ENCODE measurements at places on chromosomes 1 and 21.
A peak's percentile ranks its signal among the peaks of the same experiment; 100 is the strongest.

DNA sequence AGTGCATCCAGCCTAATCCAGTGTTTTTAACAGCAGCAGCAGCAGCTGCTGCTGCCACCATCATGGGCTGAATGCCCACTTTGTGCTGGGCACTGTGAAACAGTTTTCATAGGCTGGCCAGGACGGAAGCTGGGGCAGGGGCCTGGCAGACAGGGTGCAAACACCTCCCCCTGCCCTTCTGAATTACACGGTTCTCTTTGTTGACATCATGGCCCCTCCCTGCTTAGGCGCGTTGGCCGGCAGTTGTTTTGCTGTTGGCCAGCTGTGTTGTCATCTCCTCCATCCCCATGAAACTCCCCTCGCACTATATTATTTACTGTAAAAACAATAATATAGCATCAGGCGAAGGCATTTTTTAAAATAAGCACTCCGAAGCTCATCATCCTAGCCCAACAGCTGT is 33.1 kb downstream of the PTPRU start:
- DNase-seq = no peak

DNA sequence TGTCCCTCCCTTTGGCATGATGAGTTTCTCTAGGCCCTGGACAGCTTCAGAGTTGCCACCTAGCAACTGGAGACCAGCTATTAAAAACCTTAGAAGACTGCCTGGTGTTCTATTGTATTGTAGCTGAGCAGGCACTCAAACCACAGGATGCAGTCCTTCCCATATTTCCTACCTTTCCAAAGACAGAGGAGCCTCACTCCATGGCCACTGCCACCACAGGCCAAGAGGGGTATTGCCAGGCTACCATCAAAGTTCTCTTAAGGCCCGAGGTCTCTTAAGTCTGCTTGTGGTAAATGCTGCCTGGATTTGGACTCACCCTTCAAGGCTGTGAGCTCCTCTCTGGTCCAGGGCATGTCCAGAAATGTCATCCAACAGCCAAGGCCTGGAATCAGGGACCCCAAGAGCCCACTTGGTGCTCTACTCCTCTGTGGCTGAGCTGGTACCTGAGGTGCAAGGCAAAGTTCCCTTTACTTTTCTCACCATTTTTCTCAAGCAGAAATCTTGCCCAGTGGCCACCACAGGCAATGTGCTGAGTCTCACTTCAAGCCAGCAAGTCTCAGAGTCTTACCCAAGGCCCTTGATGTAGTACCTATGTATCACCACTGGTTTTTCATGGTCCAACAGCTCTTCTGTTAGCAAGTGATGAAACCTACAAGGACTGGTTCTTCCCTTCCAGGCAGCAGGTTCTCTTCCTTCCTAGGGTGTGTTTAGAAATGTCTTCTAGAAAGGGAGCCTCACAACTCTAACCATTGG is 269.4 kb downstream of the AMY1C start:
- DNase-seq = no peak

DNA sequence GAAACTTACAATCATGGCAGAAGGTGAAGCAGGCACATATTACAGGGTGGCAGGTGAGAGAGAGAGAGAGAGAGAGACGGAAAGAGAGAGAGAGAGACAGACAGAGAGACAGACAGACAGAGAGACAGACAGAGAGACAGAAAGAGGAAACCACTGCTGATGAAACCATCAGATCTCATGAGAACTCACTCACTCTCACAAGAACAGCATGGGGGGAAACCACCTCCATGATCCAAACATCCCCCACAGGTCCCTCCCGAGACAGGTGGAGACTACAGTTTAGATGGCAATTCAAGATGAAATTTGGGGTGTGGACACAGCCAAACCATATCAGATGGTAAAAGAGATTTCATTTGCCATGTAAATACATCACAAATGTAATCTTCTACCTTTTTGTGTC is 708.1 kb downstream of the MRPL39 start:
- DNase-seq = no peak

DNA sequence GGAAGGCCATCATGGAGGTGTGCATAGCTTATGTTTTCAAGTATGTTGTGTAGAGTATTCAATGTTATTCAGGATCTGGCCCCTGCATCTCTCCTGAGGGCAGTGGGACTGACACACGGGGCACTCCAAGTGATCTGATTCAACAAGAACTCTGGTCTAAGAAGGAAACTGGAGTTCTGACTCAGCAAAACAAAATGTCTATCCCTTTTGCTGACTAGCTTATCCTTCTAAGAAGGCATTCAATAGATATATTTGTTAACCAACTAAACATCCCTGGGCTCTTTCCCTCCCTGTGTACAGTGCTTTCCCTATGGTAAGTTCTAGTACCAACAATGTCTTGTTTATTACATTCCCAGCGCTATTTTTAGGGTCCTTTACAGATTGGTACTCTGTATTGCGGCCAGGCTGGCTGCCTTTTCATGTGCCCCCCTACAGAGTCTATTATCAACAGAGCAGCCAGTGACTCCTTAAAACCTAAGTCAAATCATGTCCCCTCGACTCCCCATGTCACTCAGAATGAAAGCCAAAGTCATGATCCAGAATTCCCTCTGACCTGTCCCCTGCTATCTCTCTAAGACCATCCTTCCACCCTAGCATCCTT is 304.9 kb downstream of the KCNH1 start:
- no peak for DNase-seq

GRCh38 chr1:52203935-52204625 is 62.2 kb downstream of the ZFYVE9 start:
- DNase-seq = no peak

DNA sequence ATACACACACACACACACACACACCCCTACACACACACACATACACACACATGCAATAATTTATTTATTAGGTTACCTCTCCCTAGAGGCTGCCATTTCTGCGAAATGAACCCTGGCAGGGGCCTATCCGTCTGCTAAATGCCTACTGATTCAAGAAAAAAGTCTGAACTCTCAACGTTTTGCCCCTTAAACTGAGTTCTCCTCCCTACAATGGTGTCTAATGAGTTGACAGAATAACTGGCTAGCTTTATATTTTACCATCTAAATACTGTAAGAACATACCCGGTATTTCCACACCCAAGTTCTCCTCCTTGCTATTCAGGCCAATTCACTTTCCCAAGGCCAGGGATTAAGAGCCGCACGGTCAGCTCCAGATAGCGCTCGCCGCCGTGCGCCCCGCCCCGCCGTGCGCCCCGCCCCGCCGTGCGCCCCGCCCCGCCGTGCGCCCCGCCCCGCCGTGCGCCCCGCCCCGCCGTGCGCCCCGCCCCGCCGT is 339 bp upstream of the RNPC3 start:
- no peak for DNase-seq

- no peak for DNase-seq
Observed at GRCh38 chr21:20802631-20803260, 195.5 kb upstream of the NCAM2 start.

GRCh38 chr1:6531996-6532395 is 22.3 kb downstream of the NOL9 start:
- no peak for DNase-seq

DNA sequence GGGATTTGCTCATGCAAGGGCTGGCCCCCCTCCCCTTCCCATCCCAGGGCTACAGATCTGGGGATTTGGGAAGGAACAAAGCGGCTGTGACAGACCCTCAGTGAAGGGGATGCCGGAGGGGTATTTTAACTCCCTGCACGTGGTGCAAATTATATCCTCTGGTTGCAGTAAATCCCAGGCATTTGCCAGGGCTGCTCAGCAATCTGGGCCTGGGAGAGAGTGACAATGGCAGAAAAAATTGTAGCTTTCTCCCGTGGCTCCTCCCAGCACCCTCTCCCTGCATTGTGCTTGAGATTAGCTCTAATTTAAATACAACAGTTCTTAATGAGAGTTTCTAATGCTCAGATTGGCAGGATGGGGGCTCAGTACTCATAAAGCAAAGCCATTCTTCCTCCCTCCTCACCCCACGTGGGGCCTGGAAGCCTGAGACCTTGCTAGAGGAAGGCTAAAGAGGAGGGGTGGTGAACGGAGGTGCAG is 129.9 kb upstream of the CD34 start:
- DNase-seq = no peak

DNA sequence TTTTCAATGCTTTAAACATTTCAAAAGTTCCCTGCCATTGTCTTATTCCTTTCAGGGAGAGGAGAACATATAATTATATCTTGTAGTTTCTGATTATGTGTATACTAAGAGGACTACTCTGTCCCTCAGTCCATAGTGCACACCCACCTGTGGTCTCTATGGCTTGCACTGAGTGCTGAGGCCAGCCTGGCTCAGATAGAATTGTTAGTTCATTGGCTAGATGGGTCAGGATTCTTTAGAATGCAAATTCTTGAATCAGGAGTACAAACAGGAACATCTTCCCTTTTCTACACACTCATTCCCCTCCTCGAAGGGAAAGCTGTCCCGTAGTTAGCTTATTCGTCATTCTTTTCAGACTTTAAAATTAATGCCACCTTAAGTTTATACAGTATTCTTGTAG is 8.2 kb downstream of the BACH1 start:
- no peak for DNase-seq

GRCh38 chr21:39029086-39029755 is 154.0 kb downstream of the PSMG1 start:
- DNase-seq = no peak

- no peak for DNase-seq
Observed at GRCh38 chr1:22825486-22826189, 115.0 kb downstream of the EPHB2 start.

DNA sequence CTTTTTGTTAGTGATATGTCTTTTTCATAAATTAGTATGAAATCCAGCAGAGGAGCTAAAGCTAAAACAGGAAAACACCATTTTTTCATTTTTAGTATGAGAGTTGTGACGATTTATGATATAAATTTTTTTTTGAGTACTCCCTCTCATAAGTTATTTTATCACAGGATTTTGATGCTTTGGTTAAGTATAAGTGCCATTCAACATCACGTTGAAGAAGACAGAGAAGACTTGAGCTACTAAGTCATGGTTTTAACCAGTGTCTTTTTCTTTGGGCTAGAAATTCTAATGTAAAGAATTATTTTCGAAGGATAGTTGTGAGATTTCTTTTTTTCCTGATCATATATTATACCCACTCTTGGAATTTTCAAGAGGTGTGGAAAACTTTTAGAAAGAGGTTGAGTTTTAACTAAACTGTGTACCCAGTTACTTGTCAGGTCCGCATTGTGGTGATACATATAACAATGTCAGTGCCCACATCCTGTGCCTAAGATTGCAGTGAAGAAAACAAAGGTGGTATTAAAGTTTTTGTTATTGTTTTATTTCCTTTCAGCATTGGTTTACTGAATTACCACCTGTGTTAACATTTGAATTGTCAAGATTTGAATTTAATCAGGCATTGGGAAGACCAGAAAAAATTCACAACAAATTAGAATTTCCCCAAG is 93.8 kb downstream of the USP25 start:
- peak; percentile 26 for DNase-seq

DNA sequence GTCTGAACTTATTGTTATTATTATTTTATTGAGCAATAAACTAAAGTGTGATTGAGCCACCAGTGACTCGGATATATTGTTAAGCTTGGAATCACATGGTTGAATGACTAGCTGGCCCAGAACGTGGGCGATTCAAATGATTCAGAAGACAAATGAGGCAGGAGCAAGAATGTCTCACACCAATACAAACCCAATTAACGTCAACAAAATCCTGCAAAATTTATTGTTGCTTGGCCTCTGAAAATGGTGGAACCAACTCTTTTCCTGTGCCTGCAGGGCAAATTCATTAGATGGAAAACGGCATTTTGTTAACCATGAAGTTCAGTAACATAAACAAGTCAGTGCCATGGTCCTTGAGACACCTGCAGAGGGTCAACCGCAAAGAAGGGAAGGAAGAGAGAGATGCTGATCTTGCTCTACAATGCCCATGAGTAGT is 482.0 kb downstream of the SETD4 start:
- no peak for DNase-seq

GRCh38 chr1:54615531-54616279 is 7.6 kb downstream of the FAM151A start:
- no peak for DNase-seq

- DNase-seq = peak; percentile 42
Observed at GRCh38 chr1:31705080-31705866, 1.5 kb upstream of the COL16A1 start.

DNA sequence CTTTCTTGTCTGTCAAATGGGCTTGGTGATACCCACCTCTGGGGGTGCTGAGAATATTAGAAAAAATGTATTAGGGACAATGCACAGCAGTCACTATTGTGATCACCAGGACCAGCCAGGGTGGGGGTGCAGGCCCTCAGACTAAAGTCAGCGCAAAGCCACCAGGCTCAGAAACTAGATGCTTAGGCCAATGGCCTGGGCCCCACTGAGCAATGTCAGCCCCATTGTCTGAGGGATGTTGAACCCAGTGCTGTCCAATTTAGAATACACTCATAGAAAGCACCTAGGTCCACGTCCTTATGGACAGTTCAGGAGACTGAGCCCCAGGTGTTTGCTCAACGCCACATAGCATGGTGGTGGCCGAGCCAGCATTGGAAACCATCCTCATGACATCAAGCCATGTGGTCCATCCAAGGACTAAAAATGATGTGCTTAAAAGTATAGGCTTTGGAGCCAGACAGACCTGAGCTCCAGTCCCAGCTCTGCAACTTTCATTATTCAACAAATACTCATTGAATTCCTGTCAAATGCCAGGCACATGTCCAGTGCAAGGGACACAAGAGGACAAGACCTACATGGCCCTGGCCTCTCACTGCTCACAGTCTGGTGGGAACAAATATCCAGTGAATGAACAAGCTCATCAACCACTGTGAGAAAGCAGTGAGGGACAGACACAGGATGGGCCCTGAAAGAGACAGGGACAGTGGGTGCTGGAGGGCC is 273.8 kb downstream of the MATN1 start:
- no peak for DNase-seq

DNA sequence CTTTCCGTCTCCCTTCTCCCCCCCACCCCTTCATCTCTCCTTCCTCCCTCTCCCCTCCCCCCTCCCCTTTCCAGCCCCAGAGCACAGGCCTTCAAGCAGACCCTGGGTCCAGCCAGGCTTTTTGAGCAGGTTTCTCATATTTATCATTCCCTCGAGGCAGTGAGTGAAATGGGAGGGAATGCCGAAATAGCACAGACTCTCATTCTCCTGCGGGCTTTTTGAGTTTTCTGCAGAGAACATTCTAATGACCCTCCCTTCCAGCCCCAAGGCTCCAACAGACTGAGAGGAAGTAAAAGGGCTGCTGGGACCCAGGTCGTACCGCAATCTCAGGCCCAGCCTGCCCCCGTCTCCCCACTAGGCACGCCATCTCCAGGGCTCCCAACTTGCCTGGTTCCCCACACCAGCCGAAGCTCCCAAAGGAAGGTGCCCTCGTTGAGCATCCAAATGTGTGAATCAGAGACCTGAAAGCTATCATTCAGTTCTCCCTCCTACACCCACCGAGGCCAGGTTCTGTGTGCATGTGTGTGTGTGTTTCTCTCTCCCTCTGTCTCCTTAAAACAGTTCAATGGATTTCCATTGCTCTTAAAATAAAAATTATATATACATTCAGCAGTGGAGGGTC is 22.3 kb downstream of the ACTA1 start:
- no peak for DNase-seq

GRCh38 chr1:203797948-203798655 is 2.7 kb downstream of the ZBED6 start:
- no peak for DNase-seq
